ENCODE measurements at places on chromosomes 11 and 22.

DNA sequence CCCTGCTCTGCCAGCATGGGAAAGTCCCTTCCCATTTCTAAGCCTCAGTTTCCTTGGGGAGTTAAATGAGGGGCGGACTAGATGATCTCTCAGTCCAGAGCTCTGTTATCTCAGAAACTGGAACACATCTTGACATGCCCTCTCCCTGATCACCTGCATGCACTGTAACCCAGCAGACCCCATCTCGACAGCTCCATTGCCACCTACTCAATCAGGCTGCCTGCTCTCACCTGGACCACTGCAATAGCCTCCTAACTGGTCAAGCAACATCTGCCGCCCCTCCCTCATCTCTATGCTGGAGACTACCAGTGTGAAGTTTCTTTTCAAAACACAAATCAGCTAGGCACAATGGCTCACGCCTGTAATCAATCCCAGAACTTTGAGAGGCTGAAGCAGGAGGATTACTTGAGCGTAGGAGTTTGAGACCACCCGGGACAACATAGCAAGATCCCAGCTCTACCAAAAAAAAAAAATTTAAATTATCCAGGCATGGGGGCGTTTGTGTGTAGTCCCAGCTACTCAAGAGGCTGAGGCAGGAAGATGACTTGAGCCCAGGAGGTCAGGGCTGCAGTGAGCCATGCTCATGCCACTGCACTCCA, 22.2 kb downstream of the LRRC55 start:
- no peak for DNase-seq

- no peak for DNase-seq
Measured at GRCh38 chr11:70680781-70681281, 282.5 kb downstream of the CTTN start.

GRCh38 chr11:118907051-118908042, 18.4 kb downstream of the BCL9L start:
- DNase-seq = peak; percentile 89

GRCh38 chr11:130094614-130095013, 24.9 kb downstream of the APLP2 start:
- no peak for DNase-seq

GRCh38 chr22:29072979-29073617, at the start of gene KREMEN1:
Gene KREMEN1 (plus strand): TSS chr22:29073035. CDS start chr22:29073131, 96 bp downstream.
- DNase-seq = peak; percentile 35

GRCh38 chr11:128448200-128448886, 139.0 kb downstream of the ETS1 start:
- no peak for DNase-seq

- DNase-seq = no peak
Measured at GRCh38 chr11:100703801-100704575, 16.9 kb downstream of the ARHGAP42 start.

DNA sequence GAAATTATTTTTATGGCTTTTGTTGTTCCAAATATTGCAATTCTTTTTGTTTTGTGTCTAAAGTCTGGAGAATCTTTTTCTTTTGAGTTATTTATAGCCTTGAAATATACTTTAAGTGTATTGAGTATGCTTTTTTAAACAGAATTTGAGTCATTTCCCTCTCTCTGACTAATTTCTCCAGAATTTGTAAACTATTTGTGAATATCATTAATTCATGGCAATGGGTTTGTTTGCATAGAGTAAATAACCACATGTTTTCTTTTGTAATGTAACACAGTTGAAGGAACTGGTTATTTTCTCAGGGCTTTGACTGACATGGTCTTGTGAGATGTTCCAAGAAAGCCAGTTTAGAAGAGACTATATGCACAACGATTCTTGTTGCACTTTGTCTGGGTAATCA, 30.9 kb upstream of the MPEG1 start:
- no peak for DNase-seq

DNA sequence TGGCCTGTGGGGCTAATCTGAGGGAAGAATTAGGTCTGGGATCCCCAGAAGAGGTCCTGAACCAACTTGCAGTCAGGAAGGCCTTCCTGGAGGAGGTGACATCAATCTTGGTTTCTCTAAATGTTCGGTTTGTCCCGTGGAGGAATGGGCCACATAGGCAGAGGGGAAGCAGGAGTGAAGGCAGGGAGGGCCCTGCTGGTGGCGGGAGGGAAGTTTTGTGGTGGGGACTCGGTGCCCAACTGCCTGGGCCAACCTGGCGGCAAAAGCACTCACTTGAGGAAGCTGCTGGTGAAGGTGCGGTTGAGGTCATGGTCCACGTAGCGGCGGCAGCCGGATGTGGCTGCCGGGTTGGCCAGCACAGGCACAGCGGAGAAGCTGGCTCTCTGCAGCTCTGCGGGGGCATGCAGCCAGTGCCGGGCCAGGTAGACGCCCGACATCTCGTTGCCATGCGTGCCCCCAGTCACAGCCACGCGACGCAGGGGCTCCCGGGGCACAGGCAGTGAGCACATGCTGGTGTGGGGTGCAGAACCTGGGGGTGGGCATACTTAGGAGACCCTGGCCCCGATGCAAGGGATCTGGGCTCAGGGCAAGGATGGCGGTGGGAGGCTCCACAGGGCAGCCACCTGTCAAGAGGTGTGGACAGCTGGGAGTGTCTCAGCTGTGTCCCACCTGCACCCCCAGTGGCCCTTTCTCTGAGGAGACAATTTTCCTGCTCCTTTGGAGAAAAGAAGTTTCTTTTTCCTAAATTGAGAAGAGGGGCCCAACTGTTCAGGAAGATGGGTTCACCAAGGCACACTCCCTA, 3.8 kb downstream of the ACY3 start:
- DNase-seq = no peak

DNA sequence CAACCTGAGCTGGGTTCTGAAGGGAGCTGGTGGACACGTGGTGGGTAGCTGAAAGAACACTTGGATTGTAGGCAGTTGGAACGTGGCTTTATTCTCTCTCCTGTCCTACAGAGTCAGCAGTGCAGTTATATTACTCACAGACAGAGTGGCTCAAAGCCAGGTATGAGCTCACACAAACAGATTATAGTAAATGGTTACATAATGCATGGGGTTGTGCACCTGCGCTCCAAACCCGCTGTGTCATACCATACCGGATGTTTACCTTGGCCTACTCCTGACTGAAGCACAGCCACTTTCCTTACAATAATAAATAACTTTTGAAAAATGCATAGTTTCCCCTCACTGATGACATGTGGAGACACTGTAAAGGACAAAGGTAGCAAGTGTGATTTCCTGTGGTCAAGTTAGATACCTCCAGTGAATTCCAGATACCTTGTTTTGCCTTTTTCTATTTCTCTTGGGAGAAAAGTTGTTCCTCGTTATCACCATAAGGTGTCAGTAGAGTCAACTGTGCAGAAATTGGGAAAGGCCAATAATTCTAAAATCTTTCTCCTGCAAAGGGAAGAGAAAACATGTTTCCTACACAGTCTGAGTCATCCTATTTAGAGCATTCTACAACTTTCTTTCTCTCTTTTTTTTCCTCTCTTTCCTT, 13.5 kb downstream of the MS4A6A start:
- DNase-seq = peak; percentile 23

DNA sequence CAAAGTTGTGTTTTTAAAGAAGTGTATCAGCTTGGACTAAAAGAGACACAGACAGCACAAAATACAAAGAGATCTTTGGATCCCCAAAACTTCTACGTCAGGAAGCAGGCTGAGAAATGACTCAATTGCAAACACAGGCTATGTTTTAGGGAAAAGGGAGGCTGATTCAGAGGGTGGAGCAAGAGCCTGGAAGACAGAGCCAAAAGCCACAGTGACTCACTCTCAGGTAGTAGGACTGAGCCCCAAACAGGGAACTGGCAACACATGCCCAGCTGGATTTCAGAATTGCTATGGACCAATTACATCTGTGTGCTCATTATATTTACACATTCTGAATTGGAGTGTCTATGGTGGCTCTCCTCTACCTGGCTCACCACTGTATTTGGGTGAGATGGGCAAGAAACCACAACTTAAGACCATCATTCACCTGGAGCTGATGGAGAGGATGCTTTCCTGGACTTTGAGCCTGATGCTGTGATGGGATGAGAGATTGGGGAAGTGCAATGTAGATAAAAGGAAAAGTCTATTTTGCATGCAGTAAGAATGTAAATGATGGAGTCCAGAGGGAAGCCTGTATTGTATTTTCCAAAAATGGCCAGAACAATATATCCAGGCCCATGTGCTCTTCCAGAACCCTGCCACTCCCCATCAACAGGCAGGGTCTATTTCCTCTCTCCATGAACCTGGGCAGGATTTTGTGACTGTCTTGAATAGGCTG, 20.8 kb upstream of the LINC01488 start:
- DNase-seq = no peak

DNA sequence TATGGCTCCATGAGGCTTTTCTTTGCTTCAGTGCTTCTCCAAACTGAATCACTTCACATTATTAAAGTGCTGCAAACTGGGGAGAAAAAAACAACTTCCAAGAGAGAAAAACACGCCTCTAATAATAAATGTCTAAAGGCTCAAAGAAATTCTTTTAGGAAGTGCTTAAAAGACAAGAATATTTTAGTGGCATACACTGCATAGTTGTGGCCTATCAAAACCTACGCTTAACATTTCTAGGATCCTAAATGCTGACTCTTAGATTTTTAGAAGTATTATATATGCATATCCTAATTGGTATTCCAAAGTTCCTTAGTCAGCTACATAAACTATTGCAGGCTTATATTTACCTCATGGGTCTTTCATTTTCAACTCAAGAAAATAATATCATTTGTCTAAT, 879.0 kb upstream of the CCDC90B start:
- DNase-seq = no peak

DNA sequence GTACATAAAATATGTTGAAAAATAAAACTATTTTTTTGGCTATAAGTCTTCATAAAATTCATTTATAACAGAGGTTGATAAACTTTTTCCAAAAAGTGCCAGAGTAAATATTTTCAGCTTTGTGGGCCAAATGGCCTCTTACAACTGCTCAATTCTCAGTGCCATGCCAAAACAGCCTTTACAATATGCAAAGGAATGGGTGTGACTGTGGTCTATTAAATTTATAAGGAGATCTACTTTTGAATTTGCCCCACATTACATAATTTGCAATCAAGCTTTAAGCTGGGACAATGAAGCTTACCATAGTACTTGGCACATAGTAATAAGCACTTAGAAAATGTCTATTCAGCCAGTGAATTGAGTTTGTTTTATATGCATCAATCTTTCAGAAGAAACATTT, 22.6 kb downstream of the EIF3M start:
- no peak for DNase-seq

- no peak for DNase-seq
Measured at GRCh38 chr11:69945157-69945556, 125.9 kb upstream of the FGF3 start.

DNA sequence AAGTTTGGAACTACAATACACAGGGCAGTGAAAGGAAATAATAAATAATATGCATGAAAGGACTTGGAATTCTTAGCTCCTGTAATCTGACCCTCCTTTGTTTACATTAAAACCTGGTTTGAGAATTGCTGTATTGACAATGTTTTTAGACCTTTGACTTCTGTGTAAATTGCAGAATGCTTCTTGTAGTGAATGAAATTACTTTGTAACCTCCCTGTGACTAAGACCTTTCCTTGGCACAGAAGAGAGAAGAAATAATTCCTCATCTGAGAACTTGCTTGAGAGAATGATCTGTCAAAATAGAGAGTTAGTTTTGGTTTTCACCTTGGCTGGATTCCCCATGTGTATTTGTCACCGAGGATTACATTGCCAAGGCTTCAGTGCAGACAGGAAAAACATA, 640.0 kb upstream of the ANO5 start:
- DNase-seq = no peak

- no peak for DNase-seq
Measured at GRCh38 chr11:72305891-72306585, 62.1 kb upstream of the PHOX2A start.

DNA sequence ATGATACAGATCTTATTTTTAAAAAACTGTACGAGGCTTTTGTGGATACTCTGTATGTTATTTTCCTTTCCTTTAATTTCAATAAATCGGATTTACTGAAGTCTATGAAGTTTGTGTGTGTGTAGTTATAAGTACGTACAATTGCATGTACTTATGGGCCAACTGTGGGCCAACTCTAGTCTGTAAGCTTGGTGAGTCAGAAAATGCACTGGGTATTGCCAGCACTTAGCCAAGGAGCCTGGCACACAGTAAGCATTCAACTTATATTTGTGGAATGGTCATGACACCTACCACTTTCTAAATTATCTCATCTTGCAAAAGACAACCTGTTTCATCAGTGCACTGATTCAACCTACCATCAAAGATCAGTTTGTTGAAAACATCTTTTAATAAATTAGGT, 32.6 kb downstream of the THAP12 start:
- no peak for DNase-seq

- no peak for DNase-seq
Measured at GRCh38 chr22:44277386-44278135, 35.2 kb downstream of the SHISAL1 start.

DNA sequence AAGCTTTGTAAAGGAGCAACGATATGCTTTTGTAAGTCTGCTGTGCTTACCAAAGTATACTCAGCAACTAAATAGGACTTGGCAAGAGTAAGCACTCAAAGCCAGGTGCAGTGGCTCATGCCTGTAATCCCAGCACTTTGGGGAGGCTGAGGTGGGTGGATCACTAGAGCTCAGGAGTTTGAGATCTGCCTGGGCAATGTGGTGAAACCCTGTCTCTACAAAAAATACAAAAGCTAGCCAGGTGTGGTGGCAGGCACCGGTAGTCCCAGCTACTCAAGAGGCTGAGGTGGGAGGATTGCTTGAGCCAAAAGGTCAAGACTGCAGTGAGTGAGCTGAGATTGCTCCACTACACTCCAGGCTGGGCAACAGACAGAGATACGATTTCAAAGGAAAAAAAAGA, 67.5 kb downstream of the PAK1 start:
- no peak for DNase-seq

DNA sequence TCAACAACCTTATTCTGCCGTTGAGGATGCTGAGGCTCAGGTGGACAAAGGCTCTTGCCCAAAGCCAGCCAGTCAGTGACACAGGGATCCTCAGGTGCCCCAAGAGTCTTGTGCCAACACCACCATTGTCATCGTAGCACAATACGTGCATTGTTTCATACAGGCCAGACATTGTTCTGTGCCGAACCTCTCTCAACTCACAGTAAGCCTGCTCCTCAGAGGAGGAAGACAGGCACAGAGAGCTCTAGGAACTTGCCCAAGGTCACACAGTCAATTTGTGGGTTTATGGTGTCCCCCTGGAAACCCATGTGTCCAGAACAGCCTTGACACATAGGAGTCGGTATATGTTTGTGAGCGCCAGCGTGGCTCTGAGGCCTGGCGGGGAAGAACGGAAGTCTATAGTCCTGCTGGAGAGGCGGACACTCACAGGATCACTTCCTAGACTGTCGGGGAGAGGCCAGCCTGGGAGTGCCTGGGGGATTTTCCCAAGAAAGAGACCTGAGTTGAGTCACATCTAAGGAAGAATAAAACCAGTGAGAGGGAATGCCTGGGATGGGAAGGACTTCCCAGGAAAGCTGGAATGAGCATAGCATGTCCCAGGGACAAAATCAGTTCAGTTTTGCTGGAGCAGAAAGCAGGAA, 20.2 kb downstream of the LIF start:
- DNase-seq = no peak

DNA sequence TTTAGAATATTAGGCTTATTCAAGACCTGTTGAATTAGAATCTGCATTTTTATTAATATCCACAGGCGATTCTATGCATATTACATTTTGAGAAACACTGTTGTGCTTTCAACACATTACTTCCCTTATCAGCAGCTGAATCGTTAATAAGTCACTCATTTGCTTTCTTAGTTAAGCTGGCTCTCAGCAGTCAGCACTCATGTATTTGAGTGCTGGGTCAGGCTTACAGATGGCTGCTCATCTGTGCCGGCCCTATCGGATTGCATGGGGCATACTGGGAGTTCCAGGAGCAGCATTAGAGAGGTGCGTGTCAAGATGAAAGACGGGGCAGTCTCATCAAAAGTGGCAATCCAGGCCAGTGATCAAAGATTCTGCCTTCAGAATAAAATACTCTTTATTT, 10.8 kb upstream of the OR51L1 start:
- DNase-seq = peak; percentile 16

Data from glutamatergic neuron (in vitro differentiated cells).